ENCODE measurements at places on chromosomes 1 and 21.

DNA sequence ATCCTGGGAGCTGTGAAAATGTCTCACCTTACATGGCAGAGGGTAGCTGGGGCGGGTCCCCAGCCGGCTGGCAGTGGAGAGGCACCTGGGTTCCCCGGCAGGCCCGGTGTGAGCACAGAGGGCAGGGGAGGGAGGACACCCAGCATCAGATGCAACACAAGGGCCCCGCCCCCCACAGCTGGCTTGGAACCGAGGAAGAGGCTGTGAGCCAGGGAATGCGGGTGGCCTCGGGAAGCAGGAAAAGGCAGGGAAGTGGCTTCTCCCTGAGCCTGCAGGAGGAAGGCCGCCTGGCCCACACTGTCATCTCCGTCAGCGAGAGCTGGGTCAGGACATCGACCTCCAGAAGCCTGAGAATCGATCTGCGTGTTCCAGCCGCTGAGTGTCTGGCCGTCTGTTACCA, 87.3 kb downstream of the SIK1 start:
- DNase-seq: no peak

- DNase-seq: no peak
These were observed 70.5 kb downstream of the CD2 start for GRCh38 chr1:116824631-116825206.

DNA sequence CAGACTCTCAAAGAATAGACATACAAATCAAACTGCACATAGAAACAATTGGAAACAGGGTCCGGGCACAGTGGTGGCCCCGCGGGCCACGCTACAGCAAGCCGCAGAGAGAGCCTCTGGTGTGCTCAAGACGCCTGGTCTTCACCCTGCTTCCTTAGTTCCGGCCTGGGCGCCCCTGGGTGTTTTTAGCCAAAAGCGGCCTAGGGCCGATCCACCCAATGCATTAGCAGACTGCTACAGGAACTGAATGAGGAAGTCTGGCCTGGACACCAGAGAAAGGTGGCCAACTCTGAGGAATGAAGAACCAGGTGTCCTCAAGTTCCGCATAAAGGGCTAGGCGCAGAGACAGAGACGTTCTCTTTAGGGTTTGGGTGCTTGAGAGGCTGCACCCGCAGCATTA, 1.7 kb downstream of the PRRX1 start:
- DNase-seq: no peak

GRCh38 chr1:32205401-32206370, at the start of gene IQCC:
Gene IQCC, plus strand, starts transcription at chr1:32205671. Its CDS starts 11 bp downstream, at chr1:32205682.
- DNase-seq: peak; percentile 90

GRCh38 chr21:41602531-41602930, 94.6 kb upstream of the TMPRSS2 start:
- no peak for DNase-seq

DNA sequence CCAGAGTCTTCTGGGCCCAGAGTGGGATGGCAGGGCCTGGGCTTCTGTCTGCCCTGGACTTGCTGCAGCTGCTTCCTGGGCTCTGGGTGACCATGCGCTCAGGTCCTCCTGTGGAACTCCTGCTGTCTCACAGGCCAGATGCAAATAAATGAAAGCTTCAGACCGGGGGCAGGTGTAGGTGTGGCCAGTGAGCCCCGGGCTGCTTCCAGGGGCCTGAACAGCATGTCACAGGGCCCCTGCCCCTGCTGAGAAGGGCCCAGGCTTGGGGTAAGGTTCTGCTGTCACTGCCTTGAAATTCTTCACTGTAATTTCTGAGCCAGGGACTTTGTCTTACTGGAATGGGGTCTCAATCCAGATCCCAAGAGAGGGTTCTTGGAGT, 2.5 kb upstream of the PKNOX1 start:
- no peak for DNase-seq

DNA sequence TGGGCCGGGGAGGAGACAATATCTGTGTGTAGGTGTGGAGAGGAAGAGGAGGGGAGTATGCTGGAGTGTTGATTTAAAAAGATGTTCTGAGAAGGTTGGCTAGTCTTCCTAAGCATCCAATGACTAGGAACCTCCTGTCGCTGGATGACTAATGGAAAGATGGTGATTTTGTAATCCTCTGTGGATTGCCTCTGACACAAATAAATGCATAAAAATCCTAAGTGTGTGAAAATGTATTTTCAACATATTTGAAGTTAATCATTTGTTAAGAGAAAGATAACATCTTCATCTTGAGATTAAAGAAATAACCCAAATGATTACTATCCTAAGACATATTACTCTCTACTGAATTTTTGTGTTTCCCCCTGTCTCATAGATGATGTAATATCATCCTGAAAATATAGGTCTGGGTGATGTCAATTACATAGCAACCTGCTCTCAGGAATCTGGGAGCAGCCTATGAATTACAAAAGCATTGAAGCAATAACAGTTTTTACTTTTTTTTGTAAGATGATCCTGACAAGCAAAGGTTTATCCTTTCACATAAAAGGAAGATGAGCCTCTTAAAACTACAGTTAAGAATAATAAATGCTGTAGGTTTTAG, 220.5 kb upstream of the MAP1LC3C start:
- DNase-seq: no peak

DNA sequence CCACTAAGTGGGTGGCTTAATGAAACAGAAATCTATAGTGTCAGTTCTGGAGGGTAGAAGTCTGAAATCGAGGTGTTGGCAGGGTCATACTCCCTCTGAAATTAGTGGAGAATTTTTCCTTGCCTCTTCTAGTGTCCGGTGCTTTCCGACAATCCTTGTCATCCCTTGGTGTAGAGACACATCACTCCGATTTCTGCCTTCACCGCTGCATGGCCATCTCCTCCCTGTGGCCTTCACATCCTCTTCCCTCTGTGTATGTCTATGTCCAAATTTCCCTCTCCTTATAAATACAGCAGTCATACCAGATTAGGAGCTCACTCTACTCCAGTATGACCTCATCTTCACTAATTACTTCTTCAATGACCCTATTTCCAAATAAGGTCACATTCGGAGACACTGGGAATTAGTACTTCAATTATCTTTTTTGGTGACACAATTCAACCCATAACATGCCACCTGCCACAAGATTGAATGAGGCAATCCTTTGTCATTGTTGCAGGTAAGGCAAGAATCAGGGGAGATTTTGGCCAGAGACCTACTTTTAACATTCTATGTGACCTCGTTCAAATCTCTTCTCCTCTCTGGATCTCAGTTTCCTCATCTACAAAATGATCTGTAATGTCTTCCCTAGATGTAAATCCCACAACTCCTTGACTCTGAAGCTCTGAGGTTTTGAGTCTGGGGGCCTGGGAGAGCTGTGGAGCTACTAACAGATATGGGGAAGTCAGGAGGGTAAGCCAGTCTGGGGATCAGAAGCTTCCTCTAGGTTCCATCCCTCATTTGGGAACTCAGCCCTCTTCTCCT, 16.1 kb downstream of the NAV1 start:
- DNase-seq: no peak

GRCh38 chr21:45994759-45995685, 13.5 kb downstream of the COL6A1 start:
- DNase-seq: no peak

- DNase-seq: no peak
These were observed 35.9 kb downstream of the MAB21L3 start for GRCh38 chr1:116147114-116147510.

DNA sequence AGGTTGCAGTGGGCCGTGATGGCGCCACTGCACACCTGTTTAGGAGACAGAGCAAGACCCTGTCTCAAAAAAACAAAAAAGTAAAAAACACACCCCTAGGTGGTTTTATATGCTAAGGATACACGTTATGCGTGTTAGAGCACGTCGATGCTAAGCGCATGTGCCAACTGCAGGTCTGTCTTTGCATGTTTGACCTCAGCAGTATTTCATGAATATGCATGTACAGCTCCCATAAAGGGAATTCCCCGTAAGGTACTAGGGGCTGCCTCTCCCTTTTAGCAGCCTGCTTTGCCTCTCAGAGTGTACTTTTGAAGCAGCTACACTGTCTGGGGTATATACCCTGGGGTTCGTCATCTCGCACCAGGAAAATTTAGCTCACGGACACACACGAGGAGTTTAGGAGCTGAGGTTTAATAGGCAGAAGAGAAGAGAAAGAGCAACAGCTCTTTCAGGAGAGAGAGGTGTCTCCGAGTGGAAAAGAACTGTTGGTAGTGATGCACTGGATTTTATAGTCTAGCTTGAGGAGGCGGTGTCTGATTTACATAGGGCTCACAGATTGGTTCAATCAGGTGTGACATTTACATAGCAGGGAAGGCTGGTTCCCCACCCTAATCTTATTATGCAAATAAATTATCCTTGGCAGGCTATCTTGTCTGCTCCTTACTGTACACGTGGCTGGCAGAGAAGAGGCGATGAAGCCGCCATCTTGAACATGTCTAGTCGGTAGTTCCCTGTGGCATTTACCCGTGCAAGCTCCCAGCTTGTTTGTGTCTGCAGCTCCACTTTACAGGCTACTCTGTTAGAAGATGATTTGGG, 4.2 kb upstream of the OTUD3 start:
- DNase-seq: no peak

DNA sequence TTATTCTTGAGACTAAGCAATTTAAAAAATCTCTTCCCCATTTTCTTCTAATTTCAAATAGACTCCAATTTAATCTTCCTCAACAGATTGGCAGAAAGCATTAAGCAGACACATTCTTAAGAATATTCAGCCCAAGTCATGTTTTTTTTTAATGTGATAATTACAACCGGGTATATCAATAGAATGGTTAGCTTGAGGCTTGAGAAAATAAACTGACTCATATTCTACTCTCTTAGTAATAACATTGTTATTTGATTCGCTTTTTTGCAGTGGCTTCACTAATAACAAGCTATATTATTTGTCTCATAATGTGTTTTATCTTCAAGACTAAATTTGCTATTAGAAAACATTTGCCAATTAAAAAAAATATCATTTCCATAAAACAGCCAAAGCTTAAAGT, 488.6 kb upstream of the RGS18 start:
- DNase-seq: no peak

DNA sequence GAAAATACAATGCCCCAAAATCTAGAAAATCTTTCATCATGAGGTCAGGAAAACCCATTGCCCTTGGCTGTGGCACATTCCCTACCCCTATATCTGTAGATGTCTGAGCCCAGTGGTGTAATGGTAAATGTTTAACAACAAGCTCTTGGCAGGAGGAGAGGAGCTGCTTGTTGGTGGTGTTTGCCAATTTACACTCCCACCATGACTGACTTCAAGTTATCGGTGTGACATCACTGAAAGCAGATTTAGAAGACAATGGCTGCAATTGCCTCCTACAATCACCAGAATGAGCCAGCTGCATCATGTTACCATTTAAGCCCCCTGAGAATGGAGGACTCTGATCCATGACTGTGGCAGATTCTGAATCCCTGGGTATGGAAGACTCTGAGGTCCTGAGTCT, 70.9 kb downstream of the SDC3 start:
- no peak for DNase-seq

GRCh38 chr21:26751305-26751704, 93.9 kb downstream of the ADAMTS1 start:
- no peak for DNase-seq

DNA sequence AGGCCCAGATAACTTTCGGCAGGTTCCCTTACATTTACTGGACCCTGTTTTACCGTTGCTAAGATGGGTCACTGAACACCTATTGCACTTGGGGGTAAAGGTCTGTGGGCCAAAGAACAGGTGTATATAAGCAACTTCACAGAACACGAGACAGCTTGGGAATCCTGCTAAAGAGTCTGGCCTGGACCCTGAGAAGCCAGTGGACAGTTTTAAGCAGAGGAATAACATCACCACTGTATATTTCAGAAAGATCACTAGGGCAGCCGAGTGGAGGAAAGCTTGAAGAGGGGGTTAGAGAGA, 54.4 kb downstream of the LAMC2 start:
- no peak for DNase-seq

- no peak for DNase-seq
These were observed 143.6 kb downstream of the EDEM3 start for GRCh38 chr1:184610876-184611595.

- no peak for DNase-seq
These were observed 7.3 kb downstream of the RHOC start for GRCh38 chr1:112699425-112700144.

GRCh38 chr1:156006666-156007376, 13.9 kb downstream of the SSR2 start:
- DNase-seq: no peak

- DNase-seq: no peak
These were observed 78.5 kb downstream of the CSMD2 start for GRCh38 chr1:34086561-34086960.

DNA sequence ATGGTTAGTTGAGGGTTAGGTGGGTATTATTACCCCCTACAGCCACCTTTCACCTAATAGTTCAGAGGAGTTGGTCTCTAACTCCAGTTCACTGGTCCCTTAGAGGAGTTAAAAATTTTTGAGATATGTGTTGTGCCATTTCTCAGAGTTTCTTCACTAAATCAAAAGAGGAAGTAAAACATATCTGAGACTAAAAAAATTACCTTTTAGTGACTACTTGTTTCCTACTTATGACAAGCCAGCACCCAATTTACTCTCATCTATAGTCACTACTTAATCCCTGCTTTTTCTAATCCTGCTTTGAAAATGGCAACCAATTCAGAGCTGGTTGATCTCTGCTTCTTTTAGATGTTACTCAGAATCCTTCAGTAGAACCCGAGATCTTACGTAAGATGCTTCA, 1316.8 kb upstream of the B3GALT2 start:
- no peak for DNase-seq

DNA sequence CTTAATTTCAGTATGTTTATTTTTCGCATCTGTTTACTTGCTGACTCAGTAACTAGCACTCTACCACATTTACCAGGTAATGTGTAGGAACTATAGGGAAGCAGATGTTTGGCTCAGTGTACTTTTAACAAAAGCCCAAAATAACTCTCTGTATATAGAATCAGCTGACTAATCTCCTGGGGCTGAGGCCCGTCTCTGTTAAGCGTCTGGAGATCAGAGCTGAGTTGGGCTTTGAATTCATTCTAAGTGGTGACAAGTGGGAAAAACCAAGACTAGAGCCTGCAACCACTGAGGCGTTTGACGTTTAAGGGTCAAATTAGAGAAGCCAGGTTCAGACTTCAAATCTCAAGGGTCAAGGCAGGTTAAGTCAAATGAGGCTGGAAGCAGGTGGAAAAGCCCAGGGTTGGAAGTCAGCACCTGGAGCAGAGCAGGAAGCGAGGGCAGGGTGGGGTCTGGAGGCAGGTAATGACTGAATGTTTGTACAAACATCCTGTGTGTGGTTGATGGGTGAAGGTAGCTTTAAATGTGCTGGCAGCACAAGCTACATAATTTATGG, 56.8 kb upstream of the LYST start:
- no peak for DNase-seq

- no peak for DNase-seq
These were observed 14.6 kb upstream of the PADI1 start for GRCh38 chr1:17190010-17190995.

DNA sequence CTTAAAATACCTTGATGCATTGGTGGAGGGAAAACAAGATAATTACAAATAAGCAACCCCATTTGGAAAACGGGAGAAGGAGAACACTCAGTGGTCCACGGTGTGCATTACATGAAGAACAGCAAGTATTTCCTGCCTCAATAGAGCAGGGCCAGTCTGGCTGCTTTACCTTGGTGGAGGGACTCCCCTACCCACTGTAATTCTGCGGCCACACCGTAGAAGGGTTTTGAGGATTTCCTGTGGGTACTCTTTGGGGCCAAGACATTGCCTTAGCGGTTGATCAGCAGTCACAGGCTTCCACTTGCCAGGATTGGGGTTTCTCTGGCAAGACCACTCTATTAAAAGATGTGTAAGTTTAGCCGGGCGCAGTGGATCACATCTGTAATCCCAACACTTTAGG, 16.3 kb upstream of the TMEM54 start:
- DNase-seq: no peak
